Daoy (cell line): ENCODE measurements at places on chromosomes 3 and 15. TPM values are rescaled to one million over a fixed set of nuclear protein-coding genes. Genes with fewer than 3 reads are reported as not detected.

- no peak for DNase-seq
Observed at GRCh38 chr3:197541756-197542539, 13.8 kb downstream of the BDH1 start.

DNA sequence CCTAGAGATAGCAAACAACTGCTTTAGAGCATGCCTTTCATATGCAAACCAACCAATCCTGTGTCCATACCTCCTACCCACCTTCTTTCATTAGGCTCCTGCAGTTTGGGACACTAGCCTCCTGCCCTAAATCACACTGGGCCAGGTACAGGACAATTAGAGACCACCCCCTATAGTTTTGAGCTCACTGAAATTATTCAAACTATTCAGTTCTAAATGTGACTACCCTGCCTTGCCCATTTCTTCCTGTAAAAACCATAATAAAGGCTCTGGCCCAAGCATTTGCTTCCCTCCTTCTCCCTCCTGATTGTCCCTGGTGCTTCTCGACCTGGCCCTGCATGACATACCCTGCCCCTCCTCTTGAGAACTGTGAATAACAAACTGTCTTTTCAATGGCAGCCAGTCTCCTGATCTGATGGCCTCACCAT lies 31.4 kb upstream of the LRIG1 start:
- no peak for DNase-seq

GRCh38 chr3:129972301-129972700 lies 2.2 kb upstream of the TRH start:
- DNase-seq = no peak

- DNase-seq = peak; percentile 57
Observed at GRCh38 chr3:161274691-161275298, 53.7 kb downstream of the NMD3 start.

- no peak for DNase-seq
Observed at GRCh38 chr3:67106874-67107273, 108.8 kb downstream of the KBTBD8 start.

DNA sequence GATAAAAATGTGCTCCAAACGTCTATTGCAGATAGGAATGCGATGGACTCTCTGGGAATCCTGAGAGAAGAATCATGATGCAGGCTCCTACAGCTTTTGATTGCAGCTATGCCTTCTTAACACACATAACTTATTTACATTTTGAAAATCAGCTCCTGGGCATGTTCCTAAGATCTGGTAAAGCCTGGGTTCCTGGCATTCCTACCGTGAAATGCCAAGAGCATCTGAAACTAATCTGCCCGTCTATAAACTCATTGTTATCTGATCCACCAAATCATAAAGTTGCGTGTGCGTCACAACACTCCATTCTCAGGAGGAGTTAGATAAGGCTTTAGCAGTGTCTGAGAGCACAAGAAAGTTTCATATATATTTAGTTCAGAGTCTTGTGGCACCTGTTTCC lies 79.0 kb upstream of the VGLL3 start:
- DNase-seq = no peak

DNA sequence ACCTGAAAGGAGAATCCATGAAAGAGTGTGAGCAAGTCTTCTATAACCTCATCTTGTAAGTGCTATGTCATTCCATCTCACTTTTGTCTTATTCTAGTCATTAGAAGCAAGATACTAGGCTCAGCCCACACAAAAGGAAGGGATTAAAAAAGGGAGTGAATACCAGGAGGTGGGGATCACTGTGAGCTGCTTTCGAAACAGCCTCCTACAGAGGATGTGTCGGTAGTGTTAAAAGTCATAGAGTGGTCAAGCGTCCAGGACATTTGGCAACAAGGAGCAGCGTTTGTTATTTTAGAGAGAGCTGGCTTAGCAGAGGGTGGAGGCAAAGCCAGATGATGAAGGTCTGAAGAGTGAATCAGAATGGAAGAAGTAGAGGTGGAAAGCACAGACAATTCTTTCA lies 11.7 kb upstream of the ZNF148 start:
- no peak for DNase-seq

- DNase-seq = no peak
Observed at GRCh38 chr3:49775538-49775937, 10.8 kb downstream of the IP6K1 start.

- no peak for DNase-seq
Observed at GRCh38 chr15:51053571-51053970, 41.1 kb downstream of the TNFAIP8L3 start.

DNA sequence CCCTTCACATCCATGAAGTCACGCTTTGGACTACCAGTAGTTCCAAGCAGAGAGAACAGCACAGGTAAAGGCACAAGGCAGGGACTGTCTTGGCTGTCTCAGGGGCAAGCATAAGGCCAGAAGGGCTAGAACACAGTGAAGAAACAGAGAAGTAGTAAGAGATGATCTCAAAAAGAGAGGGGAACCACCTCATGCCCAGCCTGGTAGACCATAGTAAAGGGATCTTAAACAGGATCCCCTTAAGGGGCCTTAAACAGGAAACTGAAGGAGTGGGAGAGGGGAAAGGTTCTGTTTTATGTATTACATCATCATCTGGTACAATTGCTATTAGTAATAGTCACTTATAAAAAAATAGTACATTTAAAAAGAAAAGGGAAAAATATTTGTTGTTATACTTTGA lies 25.8 kb downstream of the P2RY1 start:
- no peak for DNase-seq

The TNIK gene
- total RNA-seq = 7.0 and 8.7 TPM in 2 replicates

The KPNA1 gene
- total RNA-seq = 21.5 and 32.1 TPM in 2 replicates

The EEF1AKMT4 gene
- 15.7 and 21.5 TPM in 2 replicates for total RNA-seq

The SLC24A1 gene
- 1.8 and 2.9 TPM in 2 replicates for total RNA-seq

The BCHE gene
- 1.5 and 1.7 TPM in 2 replicates for total RNA-seq

The EFCC1 gene
- total RNA-seq = not detected in 2 replicates

The FANCD2OS gene
- not detected in 2 replicates for total RNA-seq

The ZNF660 gene
- 0.60 and 0.91 TPM in 2 replicates for total RNA-seq

The SCN11A gene
- not detected in 2 replicates for total RNA-seq

The TMEM158 gene
- total RNA-seq = 3.6 and 4.9 TPM in 2 replicates

The SAMMSON gene
- total RNA-seq = not detected in 2 replicates

The A4GNT gene
- not detected in 2 replicates for total RNA-seq
